Activated T-helper 17 cell treated with anti-CD3 and anti-CD28 coated beads, Interleukin-2, amount 50 U/mL, for 72 hours (primary cell): ENCODE measurements at places on chromosomes 2 and 18. TPM values are rescaled to one million over a fixed set of nuclear protein-coding genes. Genes with fewer than 3 reads are reported as not detected.

ARHGAP15 gene
- total RNA-seq = 98.3 TPM

SP110 gene
- 56.8 TPM for total RNA-seq

SERPINB8 gene
- 19.1 TPM for total RNA-seq

PKDCC gene
- total RNA-seq = not detected

NAT8 gene
- not detected for total RNA-seq

ZEB2 gene
- total RNA-seq = 27.6 TPM

CENPA gene
- total RNA-seq = 24.3 TPM

ARHGAP28 gene
- not detected for total RNA-seq

STPG4 gene
- 0.50 TPM for total RNA-seq

SCG2 gene
- total RNA-seq = not detected

IKZF2 gene
- 8.7 TPM for total RNA-seq

LDLRAD4 gene
- 54.8 TPM for total RNA-seq

VAPA gene
- 185 TPM for total RNA-seq

IL1A gene
- total RNA-seq = 4.3 TPM

GALR1 gene
- not detected for total RNA-seq

CHRNG gene
- total RNA-seq = not detected

SERPINB4 gene
- total RNA-seq = not detected

QPCT gene
- 0.71 TPM for total RNA-seq

APLF gene
- 3.5 TPM for total RNA-seq

ZNF804A gene
- total RNA-seq = not detected

C18orf63 gene
- not detected for total RNA-seq

CLEC4F gene
- not detected for total RNA-seq

TBR1 gene
- total RNA-seq = 0.06 TPM

INHA gene
- not detected for total RNA-seq

ANKRD30BL gene
- not detected for total RNA-seq

LYPD1 gene
- not detected for total RNA-seq

LRATD1 gene
- not detected for total RNA-seq

BOD1L2 gene
- total RNA-seq = not detected

AFF3 gene
- total RNA-seq = 0.32 TPM
